ENCODE measurements at places on chromosomes 7 and 10.

DNA sequence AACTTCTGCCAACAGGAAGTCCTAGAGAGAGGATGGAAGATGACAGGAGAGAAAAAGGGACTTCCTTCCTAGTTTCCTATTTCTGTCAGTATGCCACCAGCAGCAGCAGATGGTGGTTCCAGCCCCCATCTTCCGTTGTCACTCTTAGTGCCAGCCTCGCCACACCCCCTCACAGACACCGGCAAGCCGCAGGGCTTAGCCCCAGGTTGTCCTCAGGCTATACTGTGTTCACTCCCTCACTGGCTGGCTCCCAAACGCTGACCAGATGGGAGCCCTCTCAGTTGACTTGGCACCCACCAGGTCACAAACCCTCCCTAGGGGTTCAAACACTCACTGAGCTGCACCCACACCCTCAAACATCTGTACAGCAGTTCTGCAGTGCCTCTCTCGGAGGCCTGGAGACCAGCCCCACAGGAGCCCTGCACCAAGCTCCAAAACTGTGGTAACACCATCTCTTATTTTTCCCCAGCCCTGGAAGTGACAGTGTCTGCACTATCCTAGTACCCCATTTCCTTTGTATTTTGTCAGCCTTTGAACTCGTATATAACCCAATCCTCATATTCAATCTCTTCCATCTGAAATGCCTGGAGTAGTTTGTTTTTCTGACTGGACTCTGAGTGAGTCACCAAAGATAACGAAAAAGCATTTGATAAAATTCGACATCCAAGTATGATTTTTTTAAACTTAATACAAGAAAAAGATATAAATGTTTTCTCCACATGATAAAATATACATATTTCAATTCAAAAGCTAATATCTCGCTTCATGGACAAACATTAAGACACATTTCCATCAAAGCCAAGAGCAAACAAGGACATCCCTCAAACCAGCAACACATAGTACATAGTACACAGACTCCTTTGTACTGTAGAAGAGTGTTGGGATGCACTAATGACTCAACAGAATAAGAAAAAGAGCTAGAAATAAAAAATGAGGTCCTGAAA lies 34.5 kb downstream of the SMURF1 start:
- DNase-seq: no peak

- DNase-seq: no peak
Measured at GRCh38 chr10:76318211-76318610, 886.8 kb downstream of the LRMDA start.

DNA sequence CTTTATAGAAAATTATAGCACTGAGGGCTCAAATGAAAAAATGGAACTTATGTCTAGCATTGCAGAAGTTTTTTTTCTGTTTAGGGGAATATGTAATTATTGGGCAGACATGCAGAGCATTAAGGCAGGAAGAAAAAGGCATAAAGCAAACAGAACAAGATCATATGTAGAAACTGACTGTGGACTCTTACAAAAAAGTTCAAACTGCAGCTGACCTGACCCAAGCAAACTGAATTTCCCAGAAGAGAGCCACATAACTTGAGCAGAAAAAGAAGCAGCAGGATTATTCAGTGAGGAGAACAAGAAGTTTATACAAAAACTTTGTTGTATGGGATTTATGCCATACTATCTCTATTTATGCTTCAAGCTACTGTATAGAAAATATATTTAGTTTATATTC lies 250.9 kb downstream of the PHF14 start:
- no peak for DNase-seq

DNA sequence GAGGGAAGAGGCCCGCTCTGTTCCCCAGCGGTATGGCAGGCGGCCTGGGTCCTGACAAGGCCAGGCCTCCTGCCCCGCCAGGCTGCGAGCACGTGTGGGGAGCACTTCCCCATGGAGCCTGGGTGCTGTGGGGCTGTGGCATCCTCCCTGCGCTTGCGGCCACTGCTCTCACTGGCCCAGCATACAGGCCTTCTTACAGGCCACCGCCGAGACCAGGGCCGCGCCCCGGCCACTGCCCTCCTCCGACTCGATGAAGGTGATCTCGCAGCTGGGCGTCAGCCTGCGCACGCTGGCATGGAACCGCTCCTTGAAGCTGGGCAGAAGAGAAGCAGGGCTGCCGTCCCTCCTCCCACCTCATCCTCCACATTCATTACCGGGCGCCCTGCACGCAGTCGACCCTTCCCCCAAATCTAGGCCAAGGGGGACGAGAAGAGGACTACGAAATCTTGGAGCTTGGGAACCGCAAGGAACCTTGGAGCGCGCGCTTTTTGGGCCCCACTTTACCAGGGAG lies 3.9 kb upstream of the MYL7 start:
- no peak for DNase-seq

GRCh38 chr7:25777969-25778708 lies 373.9 kb upstream of the NFE2L3 start:
- DNase-seq: no peak

- no peak for DNase-seq
Measured at GRCh38 chr7:91465595-91466061, 201.4 kb downstream of the FZD1 start.
